ENCODE measurements at places on chromosomes 2 and 18.

GRCh38 chr2:112959109-112959812, 18.5 kb upstream of the IL36G start:
- no peak for DNase-seq

DNA sequence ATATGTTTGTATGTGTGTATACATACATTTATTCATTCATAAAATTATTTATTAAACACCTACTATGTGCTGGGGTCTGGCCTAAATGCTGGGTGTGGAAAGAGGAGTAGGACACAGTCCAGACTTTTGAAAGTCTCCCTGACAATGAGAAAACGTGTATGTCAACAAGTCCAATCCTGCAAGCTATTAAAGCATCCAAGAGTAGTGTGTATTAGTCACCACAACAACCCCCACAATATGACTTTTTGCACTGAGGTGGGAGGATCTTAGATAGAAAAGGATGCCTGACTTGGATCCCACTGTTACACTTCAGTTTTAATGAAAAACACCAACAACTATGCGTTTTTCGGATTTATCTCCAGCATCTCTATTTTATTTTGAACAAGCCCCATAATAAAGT, 446.4 kb downstream of the EPHA4 start:
- no peak for DNase-seq

- DNase-seq, result no peak
These were observed 10.5 kb upstream of the KLF7 start for GRCh38 chr2:207176247-207176646.

DNA sequence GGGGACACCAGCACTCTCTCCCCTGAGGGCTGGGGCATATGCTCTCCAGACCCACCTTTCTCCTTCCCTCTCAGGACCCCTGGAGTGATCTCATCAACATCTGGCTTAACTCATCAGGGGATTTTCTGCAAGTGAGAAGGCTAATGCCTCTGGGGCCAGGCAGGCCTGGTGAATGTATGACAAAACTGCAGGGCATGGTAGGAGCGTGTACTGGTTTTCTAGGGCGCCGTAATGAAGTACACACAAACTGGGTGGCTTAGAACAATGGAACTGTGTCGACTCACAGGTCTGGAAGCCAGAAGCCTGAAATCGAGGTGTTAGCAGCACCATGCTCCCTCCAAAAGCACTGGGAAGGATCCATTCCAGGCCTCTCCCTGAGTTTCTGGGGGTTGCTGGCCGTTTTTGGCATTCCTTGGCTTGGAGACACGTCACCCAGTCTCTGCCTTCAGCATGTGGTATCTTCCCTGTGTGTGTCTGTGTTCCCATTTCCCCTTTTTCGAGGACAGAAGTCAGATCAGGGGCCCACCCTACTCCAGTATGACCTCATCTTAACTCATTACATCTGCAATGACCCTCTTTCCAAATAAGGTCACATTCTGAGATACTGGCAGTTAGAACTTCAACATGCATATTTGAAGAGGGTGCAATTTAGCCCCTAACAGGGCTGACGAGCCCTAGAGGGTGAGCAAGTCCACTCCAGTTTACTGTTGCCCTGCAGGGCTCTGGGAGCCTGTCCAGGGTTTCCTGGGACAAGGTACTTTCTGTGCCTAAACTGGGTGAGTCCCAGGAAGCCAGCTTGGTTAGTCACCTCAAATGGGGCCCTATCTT, 45.5 kb upstream of the CAB39 start:
- no peak for DNase-seq

DNA sequence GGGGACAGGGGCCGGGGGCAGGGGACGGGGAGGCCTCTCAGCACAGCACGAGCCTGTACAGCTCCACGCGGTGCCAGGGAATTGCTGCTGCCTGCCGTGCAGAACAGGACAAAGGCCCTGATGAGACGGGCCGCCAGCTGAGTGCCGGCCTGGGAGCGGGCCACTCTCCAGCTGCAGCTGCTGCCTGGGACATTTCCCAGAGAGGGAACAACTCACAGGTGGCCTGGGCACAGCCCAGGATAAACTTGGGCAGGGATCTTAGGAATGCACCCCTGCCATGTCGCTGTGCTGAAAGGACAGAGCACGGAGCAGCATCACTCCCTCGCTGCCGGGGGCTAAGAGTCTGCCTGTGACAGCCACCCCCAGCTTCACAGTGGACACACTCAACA, 38.8 kb downstream of the CENPO start:
- DNase-seq, result no peak

DNA sequence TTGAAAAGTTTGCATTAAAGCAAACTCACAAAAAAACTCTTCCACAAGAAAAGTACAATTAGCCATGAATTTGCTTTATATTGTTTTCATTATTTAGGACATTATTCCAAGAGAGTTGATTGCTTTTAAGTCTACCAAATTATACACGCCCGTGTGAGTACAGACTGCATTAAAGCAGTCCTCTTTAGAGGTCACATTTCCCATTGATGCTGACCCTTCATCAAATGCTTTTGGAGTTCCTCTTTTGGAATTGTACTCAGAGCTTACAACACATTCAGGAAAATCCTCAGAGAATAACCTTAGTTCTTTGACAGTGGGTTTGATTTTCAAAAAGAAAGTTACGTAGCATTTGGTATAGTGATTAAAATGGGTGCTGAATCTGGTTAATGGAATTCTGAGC, 256.1 kb downstream of the CDH2 start:
- no peak for DNase-seq

GRCh38 chr18:65322895-65323294, 427.9 kb upstream of the CDH7 start:
- no peak for DNase-seq

DNA sequence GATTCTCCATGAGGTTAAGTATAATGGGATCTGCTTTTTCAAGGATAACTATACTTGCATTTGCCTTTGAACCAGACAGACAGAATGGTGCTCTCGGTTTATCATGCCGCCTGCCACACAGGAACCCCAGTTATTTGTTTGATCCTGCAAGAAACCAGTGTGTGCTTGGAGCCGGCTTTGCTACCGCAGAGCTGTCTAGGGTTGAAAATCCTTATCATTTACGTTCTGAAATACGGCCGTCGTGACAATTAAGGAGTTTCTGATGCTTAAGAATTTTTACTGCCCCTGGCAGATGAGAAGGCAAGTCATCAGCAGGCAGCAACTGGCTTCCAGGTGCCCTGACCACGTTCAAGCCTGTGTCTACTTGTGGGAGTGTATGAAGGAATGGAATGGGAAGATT, 112.0 kb downstream of the GBX2 start:
- DNase-seq, result no peak

GRCh38 chr18:5979971-5980457, 84.7 kb upstream of the TMEM200C start:
- DNase-seq, result no peak

DNA sequence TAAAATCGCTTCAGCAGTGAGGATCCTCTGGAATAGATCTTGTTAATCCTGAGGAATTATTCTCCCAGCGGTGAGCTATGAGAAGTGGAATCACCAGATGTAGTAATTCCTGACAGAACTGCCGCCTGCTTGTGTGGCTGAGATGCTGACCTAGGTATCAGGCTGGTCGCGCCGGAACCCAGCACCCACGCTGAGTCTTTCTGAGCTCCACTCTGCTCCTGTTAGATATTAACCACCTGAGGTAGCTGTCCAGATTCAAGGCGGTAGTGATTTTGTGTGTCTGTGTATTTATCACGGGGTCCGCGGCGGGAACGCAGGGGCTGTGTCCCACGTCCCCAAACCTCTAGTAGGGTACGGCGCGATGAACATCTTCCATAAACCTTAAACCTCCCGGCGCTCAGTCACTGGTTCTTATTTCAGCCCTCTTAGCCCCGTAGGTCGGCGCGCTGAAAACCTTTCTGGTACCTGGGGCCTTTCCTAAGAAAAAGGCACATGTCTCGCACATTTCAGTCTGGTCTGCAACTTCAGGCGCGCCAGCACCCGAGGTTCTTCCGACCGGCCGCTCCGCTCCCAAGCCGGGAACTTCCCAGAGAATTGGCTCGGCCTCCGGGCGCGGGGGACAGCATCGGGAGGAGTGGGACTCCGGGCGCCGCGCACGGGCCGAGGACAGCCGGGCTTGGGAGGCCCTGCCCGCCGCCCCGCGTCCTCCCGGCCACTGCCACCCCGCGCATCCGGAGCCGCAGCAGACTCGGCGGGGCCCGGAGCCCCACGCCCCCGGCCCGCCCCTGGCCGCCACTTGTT, 542 bp upstream of the CNNM3 start:
- no peak for DNase-seq
